ENCODE measurements at places on chromosomes 5 and 9.

- no peak for DNase-seq
Observed at GRCh38 chr5:150246429-150246828, 43.1 kb downstream of the CAMK2A start.

- no peak for DNase-seq
Observed at GRCh38 chr9:128317629-128318028, 4.6 kb downstream of the TRUB2 start.

- no peak for DNase-seq
Observed at GRCh38 chr9:18404434-18405029, 69.4 kb upstream of the ADAMTSL1 start.

DNA sequence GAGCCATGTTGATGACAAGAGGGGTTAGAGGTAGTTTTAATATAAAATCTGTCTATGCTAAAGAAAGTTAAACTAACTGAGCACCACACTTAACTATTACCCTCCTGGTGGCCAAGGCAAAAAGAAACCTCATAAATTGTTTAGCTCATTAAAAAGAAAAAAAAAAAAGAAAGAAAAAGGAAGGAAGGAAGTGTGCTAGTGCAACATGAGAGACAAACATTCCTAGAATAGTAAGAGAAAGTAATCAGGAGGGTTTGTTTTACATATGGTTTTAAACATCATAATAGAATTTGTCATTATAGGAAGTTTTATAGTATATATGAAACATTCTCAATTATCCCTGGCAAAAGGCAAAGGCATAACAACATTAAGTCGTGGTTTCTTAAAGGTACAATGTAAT is 152.3 kb downstream of the SNX18 start:
- DNase-seq = no peak

DNA sequence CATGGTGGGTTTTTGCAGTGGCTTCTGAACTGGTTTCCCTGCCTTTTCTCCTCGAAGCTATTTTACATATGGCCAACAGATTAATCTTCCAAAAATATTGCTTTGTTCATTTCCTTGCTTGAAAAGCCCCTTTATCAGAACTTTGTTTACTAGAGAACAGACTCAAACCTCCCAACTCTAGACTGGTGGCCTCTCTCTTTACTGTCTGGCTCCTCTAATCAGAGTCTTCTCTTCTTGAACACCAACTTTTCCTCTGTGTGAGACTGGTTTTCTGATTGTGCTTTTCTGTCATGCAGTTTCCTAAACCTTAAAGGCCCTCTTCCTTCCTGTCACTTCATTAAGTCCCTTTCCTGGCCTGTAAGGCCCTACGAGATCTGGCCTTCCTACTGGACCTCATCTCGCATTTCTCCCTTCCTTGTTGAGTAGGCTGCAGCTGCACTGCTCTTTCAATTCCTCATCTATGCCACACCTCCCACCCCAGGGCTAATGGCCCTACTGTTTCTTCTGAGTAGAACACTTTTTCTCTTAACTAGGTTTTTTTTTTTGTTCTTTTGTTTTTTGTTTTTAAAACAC is 5.7 kb downstream of the C9orf43 start:
- DNase-seq = no peak

DNA sequence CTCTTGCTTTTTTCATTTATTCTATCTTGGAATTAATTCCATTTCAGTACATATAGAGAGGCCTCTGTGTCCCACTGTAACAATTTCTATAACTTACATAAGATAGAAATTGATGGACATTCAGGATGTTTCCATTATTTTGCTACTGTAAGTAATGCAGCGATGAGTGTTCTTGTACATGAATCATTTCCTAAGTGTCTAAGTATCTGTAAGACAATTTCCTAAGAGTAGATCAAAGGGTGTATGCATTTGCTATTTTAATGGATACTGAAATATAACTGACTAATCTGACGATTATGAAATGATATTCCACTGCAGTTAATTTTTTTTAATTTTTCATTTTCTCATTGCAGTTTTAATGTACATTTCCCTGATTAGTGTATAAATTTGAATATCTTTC is 23.0 kb upstream of the RBM22 start:
- DNase-seq = no peak

DNA sequence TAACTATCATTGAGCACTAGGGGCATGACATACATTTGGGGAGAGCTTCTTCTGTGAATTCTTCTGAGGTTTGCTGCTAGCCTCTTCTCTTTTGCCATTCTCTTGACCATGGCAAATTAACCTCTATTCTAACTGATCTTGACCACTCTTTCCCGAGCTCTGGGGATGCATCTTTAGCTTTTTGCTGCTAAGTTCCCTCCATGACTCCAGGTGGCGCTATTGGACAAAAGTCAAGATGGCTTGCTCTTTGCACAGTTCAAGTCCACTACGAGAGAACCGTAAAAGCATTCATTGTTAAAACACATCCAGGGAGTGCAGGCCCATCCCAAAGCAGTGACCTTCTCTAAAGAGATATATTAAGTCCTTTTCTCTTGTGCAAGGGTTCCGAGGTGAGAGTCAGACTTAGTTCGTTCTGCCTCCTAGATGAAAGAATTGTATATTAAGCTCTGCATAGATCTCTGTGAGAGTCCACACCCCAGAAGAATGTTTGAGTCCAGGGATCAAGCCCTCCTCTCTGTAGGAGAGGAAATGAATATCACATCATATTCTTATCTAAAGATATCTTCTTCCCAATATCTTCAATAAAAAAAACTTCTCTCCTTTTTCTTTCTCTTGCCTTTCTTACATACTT is 1152.9 kb upstream of the CDH6 start:
- DNase-seq = no peak

- no peak for DNase-seq
Observed at GRCh38 chr9:37784291-37784615, 611 bp downstream of the EXOSC3 start.
